Activated CD4-positive, alpha-beta T cell treated with anti-CD3 and anti-CD28 coated beads, Interleukin-2, amount 50 U/mL, for 48 hours (primary cell): ENCODE measurements at places on chromosomes 13 and 19.

- peak; percentile 21 for DNase-seq
Observed at GRCh38 chr19:34662919-34663318, 14.0 kb downstream of the SCGB2B2 start.

GRCh38 chr19:41890936-41891335 lies 8.0 kb downstream of the ARHGEF1 start:
- no peak for DNase-seq

DNA sequence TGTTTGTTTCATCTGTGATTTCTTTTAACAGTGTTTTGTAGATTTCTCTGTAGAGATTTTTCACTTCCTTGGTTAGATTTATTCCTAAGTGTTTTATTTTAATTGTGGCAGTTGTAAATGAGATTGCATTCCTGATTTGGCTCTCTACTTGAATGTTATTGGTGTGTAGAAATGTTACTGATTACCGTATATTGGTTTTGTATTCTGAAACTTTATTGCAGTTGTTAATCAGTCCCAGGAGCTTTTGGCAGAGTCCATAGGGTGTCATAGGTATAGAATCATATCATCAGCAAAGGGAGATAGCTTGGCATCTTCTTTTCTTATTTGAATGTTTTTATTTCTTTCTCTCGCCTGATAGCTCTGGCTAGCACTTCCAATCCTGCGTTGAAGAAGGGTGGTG lies 1386.7 kb downstream of the SLITRK5 start:
- no peak for DNase-seq

- DNase-seq = no peak
Observed at GRCh38 chr13:34340534-34340933, 522.6 kb downstream of the RFC3 start.

DNA sequence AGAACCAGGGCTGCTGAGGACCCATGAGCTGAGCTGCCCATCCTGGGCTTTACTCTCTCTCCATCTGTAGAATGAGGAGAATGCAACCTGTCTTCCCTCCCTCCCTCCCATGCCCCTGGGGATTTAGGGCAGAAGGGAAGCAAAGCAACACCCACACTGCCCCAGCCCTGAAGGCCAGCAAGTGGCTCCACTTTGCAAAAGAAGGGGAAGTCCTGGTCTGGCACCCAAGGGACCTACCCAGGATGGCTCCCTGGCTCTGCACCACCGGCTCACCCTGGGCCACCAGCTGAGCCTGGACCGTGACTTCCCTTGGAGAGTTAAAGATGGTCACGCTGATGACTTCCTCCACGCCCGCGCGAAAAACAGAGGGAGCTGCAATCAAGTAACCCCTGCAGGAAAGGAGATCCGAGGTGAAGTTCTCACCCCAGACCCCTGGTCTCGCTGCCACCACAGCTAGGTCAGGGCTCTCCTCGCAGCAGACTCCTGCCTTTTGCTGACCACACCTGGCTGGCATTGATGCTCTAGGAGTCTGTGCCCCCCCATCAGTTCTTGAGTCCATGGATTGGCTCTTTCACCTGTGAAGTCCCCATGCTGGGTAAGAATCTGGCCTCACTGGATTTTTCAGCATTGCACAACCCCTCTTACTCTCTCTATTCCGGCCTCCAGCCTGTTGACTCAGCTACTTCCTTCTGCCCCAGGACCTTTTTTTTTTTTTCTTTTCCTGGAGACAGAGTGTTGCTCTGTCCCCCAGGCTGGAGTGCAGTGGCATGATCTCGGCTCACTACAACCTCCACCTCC lies 4.6 kb downstream of the CPAMD8 start:
- DNase-seq = no peak

- no peak for DNase-seq
Observed at GRCh38 chr13:98332222-98332621, 155.2 kb upstream of the RNF113B start.

DNA sequence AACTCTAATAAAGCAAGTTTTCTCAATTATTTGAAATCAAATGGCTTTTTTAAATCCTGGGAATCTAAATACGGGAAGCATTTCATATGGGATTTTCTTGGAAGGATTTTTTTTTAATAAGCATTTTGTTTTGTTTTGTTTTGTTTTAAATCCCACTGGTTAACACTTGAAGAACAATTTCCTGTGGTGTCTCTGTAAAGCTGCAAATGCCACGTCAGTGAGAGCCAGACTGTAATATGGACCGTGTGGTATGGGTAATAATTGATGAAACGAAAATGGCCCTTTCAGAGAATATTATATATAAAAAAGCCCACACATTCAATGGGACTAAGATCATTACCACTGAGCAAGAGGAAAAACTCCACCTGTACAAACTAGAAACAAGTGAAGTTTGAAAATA lies 33.9 kb upstream of the MIR17HG start:
- no peak for DNase-seq

- DNase-seq = no peak
Observed at GRCh38 chr13:114225610-114226009, 9.1 kb upstream of the CDC16 start.

DNA sequence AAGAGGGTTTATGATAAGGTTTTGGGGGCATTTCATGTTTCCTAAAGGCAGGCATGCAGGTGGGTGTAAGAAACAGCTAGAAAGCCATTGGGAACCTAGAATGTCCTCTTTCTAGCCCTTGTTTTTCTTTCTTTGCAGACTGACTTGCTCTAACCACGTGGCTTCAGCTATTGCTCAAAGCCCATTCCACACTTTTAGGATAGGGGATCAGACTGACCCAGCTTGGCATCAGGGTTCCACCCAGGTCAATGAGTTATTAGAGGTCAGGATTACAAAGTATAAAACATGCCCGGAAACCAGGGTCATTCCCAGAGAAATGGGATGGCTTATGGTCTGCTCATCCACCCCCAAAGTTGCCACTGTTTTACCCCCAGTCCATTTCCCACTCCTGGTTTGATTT lies 16.8 kb downstream of the PHF11 start:
- DNase-seq = no peak

GRCh38 chr13:74061926-74062595 lies 72.1 kb downstream of the KLF12 start:
- no peak for DNase-seq

- peak; percentile 23 for DNase-seq
Observed at GRCh38 chr13:45700971-45701900, 884 bp upstream of the CBY2 start.

DNA sequence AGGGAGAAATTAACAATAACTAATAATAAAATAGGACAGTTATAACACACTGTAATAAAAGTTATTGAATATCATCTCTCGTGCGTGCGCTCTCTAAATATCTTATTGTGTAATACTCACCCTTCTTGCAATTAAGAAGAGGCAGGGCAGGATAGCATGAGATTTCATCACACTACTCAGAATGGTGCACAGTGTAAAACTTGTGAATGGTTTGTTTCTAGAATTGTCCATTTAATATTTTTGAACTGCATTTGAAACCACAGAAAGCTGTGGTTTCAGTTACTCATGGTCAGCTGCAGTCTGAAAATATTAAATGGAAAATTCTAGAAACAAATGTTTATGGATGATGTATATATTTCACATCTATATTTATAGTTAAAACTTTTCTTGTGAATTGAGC lies 161.1 kb downstream of the DCT start:
- DNase-seq = no peak

DNA sequence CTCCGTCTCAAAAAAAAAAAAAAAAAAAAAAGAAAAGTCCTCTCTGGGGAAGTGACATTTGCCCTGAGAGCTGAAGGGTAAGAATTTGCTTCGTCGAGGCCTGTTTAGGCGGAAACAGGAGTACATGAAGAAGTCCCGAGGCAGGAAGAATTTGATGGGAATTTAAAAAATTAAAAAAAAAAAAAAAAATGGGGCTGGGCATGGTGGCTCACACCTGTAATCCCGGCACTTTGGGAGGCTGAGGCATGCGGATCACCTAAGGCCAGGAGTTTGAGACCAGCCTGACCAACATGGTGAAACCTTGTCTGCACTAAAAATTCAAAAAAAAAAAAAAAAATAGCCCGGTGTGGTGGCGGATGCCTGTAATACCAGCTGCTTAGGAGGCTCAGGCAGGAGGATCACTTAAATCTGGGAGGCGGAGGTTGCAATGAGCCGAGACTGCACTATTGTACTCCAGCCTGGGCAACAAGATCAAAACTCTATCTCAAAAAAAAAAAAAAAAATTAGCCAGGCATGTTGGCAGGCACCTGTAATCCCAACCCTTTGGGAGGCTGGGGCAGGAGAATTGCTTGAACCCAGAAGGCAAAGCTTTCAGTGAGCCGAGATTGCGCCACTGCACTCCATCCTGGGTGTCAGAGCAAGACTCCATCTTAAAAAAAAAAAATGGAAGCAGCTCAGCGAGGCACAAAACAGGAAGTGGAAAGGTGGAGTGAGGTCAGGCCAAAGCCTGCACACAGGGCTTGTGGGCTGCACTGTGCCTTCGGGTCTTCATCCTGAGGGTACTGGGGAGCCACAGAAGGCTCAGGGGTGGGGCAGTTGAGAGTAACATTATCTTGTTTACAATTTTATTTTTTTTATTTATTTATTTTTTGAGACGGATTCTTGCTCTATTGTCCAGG lies 4.9 kb downstream of the BAX start:
- no peak for DNase-seq

GRCh38 chr19:33300009-33300893 lies 2.1 kb downstream of the CEBPA start:
- no peak for DNase-seq

- DNase-seq = no peak
Observed at GRCh38 chr13:23469951-23470421, 36.5 kb upstream of the SACS start.

DNA sequence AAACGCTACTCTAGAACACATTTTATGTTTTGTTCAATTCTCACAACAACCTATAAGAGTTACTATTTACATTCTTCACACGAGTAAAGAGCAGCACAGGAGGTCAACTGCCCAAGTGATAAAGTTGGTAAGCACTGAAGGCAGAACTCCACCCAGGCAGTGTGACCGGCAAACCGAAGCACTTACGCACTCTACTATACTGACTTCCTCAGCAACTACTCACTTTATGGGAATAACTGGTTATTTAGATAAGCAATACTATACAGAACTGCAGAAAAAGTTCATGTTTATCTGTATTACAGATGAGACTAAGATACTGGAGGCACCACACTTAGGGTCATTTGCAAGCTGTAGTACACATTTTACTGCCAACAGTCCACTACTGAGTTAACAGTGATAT lies 28.8 kb downstream of the FOXO1 start:
- DNase-seq = no peak

DNA sequence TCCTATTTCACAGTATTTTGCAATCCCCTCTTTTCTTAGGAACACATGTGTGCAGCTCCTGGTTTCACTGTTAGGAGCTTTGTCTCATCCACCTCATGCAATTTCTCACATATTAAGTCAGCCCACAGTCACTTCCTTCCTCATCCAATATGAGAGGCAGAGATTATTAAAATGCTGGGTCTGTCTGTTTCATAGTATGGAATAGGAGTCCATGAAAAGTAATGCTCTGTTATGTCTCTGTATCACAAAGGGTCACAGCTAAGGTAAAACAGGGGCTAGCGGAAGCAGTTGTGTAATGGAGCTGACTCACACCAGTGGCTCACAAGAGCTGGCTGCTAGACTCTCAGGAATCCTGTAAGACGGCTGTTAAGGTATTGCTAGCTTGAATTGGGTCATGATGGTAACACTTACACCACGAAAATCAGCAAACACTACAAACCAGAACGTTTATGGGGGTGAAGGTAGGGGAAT lies 216.5 kb downstream of the EFNB2 start:
- no peak for DNase-seq

DNA sequence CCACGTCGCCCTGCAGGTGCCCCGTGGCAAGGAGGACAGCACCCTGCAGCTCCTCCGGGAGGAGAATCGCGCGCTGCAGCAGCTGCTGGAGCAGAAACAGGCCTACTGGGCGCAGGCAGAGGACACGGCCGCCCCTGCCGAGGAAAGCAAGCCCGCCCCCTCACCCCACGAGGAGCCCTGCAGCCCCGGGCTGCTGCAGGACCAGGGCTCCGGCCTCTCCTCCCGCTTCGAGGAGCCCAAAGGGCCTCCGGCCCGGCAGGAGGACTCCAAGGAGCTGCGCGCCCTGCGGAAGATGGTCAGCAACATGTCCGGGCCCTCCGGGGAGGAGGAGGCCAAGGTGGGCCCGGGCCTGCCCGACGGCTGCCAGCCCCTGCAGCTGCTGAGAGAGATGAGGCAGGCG lies 11.6 kb downstream of the CBY2 start:
- DNase-seq = no peak
